Uterine smooth muscle cell (primary cell): ENCODE measurements at places on chromosomes 12 and 14. TPM values are rescaled to one million over a fixed set of nuclear protein-coding genes. Genes with fewer than 3 reads are reported as not detected.

Gene CRACR2A
- total RNA-seq: 4.9 and 8.3 TPM in 2 replicates

Gene TAS2R7
- not detected in 2 replicates for total RNA-seq

Gene MANSC4
- total RNA-seq: not detected in 2 replicates

Gene HOTAIR
- under 0.01 TPM in 1 of 2 replicates, not detected in the other for total RNA-seq

Gene R3HDM2
- 12.4 and 13.6 TPM in 2 replicates for total RNA-seq

Gene GYS2
- total RNA-seq: not detected in 2 replicates

Gene GPR135
- 2.2 and 3.0 TPM in 2 replicates for total RNA-seq

Gene NABP2
- total RNA-seq: 19.0 and 34.4 TPM in 2 replicates

Gene SLC7A8
- 21.5 and 26.0 TPM in 2 replicates for total RNA-seq

Gene VRK1
- 29.4 and 63.9 TPM in 2 replicates for total RNA-seq

Gene BTG1
- total RNA-seq: 16.4 and 24.2 TPM in 2 replicates

Gene IRAK4
- total RNA-seq: 22.6 and 26.1 TPM in 2 replicates

Gene OR4E2
- total RNA-seq: 0.12 TPM in 1 of 2 replicates, not detected in the other

Gene TMEM253
- not detected in 2 replicates for total RNA-seq

Gene PPP4R3A
- total RNA-seq: 74.7 and 77.1 TPM in 2 replicates

Gene DPF3
- 3.1 and 6.6 TPM in 2 replicates for total RNA-seq

Gene FSCB
- total RNA-seq: 0.12 TPM in 1 of 2 replicates, not detected in the other

Gene LTBP2
- 134 and 315 TPM in 2 replicates for total RNA-seq

Gene PIWIL1
- total RNA-seq: not detected in 2 replicates
